ENCODE measurements at places on chromosomes 6 and 20.

- DNase-seq, result no peak
Measured at GRCh38 chr6:13404892-13405254, 76.5 kb upstream of the TBC1D7 start.

- DNase-seq, result no peak
Measured at GRCh38 chr6:83884523-83884922, 25.0 kb downstream of the CYB5R4 start.

DNA sequence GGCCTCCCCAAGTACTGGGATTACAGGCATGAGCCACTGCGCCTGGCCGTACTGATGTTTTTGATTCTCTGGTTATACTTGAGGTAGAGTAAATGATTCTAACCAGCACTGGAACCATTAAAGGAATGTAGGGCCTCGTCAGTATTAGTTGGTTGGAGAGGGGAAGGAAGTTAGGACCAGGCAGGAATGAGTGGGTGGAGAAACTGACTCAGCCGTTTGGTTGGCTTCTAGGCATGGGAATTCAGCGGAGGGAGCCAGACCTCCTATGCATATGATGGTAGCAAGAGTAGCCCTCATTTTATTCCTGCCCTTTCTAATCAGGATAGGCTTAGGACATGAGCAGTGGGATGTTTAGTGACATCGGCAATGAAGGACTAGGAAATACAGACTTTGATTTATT, 19.0 kb upstream of the SERINC3 start:
- DNase-seq, result no peak

DNA sequence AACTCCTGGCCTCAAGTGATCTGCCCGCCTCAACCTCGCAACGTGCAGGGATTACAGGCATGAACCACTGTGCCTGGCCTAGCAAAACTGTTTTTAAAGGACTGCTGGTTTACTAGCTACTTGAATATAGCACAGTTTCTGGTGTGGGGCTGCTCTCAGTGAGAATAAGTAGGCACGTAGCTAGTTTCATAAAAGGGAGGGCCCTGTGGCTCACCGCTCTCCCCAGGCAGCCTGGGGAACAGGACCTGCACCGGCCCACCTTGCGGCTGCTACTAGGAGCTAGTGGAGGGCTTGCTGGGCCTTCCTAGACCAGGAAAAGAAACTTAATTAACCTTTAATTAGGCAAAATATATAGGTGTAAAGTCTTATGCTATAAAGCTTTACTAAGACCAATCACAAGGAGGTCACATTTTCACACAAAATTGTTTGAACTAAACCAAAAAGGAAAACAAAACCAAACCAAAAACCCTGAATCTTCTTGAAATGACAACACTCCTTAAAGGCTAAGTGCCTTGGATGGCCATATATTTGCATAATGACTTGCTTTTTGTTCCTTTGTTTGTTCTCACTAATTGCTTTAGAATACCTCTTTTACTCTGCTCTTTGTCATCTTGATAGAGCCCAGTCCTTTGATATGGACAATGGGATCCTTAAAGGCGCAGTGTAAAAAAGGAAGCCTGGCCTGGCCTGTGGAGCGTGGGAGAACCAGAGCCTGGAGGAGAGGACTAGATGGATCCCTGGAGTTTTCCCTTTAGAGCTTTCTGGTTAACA, 69.5 kb upstream of the SAMD5 start:
- no peak for DNase-seq

DNA sequence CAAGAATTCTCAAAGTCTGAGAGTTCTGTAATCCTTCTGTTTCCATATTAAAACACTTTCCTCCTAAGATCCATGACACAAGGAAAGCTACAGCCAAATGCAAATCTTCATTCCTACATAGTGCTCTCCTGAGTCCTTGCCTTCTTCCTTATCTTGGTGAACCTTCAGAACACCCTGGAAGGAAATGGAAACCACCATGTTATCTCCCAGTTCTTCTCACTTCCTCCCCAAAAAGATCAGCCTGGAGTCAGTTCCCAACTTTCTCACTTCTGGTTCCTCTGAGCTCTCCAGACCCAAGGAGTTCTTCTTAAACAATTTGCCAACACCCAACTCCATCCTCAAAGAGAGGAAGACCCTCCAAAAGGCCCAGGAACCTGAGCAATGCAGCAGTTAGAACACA, 193.3 kb upstream of the CCN2 start:
- no peak for DNase-seq

GRCh38 chr6:94548201-94548600, 1029.1 kb upstream of the MANEA start:
- DNase-seq, result no peak

DNA sequence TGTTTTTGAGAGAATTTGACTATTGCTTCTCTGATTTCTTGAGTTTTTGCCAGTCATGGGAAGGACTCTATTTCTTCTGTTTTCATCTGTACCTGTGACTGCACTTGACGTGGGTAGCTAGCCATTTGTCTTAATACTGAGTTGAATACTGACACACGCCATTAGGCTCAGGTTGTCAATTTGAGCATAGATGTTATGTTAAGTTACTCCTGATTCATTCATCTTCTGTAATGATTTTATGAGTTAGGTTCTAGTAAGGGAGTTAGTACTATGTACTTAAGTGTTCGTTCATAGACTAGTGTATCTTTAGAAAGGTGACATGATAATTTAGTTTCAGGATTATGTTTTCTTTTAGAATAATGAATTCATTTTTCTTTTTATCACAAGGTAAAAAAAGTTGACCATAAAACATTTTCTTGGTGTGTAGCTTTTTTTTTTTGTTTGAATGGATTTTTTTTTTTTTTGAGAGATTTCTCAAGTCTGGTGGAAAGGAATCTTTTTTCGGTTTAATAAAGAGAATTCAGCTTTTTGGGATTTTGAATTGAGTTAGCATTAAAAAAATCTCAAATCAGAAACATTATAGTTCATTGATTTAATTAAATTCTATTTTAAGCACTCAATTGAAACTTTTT, 1.7 kb downstream of the AFDN start:
- no peak for DNase-seq

DNA sequence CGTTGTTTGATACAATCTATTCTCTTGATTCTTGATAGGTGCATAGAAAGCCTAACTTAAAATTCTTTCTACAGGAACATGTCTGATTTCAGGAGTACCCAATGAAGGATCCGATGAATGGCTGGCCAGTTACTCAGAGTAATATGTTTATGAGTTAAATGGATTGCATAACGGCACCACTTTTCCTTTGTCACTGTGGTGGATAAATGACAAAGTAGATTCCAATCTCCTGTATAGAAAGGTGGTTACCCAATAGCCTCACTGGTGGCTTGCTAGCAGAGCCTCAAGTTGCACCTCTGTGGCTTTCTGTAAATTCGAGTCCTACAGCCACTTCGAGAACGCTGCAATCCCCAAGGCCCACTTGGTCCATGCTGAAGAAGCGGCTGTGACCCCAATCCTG, 28.4 kb downstream of the LHFPL5 start:
- no peak for DNase-seq

GRCh38 chr20:32564440-32564839, 20.7 kb downstream of the NOL4L start:
- DNase-seq, result no peak

DNA sequence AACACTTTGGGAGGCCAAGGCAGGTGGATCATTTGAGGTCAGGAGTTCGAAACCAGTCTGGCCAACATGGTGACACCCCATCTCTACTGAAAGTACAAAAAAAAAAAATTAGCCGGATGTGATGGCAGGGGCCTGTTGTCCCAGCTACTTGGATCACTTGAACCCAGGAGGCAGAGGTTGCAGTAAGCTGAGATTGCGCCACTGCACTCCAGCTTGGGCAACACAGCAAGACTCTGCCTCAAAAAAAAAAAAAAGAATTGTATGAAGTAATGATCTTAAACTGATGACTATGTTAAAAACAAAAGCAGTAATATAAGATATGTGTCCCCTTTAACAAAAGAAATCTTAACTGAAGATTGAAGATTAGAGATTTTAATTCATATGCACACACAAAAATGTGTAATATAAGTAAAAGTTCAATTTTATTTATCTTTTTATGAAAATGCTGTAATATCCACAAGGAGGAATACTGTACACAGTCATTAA, 29.0 kb upstream of the RUNX2 start:
- DNase-seq, result no peak

GRCh38 chr20:41418739-41419293, 52.2 kb upstream of the EMILIN3 start:
- DNase-seq, result no peak

DNA sequence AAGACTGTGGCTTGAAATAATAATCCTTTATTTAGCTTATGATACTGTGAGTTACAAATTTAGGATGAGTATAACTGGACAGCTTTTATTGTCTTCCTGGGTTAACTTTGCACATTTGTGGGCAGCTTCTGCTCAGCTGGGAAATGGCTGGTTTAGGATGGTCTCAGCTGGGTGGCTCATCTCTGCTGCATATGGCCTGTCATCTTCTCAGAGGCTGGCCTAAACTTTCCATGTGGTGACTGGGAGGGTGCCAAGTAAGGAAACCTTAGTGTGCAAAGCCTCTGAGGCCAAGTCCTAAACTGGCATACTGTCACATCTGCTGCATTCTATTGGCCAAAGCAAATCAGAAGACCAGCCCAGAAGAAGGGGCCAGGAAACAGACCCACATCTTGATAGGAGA, 40.2 kb downstream of the BTBD3 start:
- DNase-seq, result no peak

- no peak for DNase-seq
Measured at GRCh38 chr6:105363100-105363754, 39.7 kb downstream of the PREP start.

DNA sequence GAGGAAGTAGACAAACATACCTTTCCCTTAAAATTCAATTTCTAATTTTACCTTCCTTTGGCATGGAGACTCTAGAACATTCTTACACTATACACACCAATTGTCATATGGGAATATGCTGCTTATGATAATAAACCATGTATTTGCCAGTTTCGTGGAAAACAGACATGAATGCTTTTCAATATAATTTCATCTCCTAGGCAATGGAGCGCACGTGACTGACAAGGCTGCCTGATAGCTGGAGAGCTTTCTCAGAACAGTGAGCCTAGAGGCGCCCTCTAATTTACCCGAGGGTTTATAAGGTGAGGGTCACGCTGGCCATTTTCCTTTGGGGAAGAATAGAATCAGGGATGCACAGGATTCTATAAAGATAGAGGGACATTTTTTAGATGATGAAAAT, 56.5 kb downstream of the PRR18 start:
- DNase-seq, result no peak

DNA sequence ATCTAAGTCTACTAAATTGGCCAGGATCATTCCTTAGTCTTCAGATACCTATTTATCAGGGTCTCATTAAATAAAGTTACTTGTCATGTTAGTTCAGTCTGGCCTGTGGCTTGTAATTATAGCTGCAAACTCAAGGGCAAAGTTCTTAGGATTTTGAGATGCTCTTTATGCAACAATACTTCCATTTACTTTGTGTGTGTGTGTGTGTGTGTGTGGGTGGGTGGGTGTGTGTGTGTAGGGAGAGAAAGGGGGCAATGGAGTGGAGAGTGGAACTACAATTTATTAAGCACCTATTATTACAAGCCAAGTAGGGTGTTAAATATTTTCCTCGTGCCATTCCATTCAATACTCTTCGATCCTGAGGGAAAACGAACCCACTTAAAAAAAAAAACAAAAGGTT, 17.7 kb upstream of the TBC1D20 start:
- no peak for DNase-seq

DNA sequence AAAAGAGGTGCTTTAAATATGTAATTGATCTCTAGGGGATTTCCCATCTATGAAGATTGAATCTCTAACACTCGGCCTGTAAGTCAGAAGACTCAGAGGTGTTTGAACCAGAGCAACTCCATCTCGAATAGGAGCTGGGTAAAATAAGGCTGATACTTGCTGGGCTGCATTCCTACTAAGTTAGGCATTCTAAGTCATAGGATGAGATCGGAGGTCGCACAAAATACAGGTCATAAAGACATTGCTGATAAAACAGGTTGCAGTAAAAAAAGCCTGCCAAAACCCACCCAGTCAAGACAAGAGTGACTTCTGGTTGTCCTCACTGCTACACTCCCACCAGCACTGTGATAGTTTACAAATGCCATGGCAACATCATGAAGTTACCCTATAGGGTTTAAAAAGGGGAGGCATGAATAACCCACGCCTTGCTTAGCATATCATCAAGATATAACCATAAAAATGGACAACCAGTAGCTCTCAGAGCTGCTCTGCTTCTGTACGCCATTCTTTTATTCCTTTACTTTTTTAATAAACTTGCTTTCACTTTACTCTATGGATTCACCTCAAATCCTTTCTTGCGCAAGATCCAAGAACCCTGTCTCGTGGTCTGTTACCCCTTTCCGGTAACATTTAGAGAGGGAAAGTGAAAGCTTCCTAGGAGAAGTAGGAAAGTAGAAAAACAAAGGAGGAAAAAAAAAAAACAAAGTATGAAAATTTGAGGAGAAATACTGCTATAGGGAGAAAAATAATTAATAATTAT, 129.7 kb upstream of the PHACTR1 start:
- no peak for DNase-seq

DNA sequence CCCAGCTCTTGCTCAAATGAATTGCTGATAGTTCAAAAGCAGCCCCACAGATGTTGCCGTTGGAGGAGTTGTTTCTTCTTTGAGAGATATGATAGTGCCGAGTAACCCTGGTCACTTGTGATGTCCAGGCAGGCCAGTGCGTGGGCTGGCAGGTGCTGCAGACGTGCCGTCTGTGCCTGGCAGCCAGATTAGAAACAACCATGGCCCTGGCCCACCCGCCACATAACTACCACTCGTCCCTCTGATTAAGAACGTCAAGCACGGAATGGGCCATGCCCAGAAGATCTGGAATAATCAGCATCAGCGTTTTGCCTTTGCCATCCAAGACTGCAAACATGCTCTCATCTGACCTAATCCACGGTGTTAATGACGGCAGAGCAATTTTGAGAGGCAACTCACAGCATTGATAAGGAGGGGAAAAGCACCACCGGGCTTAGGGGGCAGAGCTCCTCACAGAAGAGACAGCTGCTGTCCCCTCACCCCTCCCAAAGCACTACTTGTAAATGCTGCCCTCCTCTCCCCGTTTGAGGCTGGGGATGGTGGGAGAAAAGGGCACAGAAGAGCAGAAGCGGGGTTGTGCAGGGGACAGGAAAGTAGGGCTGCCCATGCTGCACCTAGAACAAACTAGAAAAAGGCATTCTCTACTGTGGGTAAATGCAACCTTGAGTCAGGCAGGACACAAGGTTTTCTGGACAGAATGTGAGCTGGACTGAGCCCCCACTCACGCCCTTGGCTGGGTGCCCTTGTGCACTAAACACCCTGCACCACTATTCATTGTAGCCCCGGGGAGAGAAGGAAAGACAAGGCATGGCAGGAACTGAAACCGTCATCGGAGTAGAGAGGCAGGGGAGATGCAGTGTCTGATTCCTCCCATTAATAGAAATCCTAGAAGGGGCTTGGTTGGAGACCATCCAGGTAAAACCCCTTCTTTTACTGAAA, 5.3 kb upstream of the CPNE5 start:
- DNase-seq, result no peak
